ENCODE measurements at places on chromosomes 3 and 15.

DNA sequence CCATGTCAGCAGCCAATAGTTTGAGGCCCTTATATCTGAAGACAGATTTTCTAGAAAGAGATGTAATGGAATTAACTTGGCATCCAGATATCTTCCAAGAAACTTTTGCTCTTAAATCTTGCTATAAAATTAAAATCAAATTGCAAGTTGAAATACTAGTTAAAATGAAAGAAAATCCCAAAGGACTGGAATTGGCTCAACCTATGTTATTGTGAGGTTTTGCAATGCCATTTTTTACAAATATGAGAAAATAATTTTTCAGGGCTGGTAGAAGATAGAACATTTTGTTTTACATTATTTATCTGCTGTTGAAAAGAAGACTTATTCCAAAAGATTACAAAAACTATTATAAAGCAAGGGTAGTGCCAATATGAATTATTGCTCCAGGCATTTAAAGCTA is 92.2 kb upstream of the AGTR1 start:
- DNase-seq = no peak

- peak; percentile 11 for DNase-seq
Measured at GRCh38 chr3:108780235-108780634, 23.0 kb upstream of the RETNLB start.

DNA sequence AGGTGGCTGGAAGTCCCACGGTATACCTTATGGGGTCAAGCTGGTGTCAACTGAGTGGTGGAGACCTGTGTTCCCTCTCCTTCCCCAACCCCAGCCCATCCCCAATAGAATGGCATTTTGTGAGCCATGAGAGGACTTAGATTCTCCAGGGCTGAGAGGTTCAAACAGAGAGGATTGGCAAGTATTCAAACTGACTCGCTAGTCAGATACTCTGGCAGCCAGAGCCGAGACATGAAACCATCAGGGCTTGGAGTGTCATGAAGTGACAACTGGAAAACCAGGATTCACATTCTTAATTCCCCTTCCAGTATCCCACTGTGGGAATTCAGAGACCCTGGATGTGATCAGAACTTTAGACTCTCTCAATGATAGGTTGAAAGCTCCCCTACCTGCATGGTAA is 159.4 kb upstream of the SNTN start:
- DNase-seq = no peak

GRCh38 chr3:121274411-121274810 is 271.4 kb downstream of the POLQ start:
- no peak for DNase-seq

DNA sequence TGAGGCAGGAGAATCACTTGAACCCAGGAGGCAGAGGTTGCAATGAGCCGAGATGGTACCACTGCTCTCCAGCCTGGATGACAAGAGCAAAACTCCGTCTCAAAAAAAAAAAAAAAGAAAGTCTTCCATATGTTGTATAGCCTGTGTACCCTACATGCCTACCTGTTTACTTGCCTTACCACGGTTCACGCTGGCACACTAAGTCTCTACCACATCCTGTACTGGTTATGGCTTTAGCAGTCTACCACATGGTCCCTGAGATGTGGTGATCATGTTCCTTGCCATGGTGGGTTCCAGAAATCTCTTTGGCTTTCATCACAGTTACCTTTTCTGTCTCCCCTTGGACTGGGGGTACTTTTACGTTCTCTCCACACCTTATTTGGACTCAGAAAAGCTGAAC is 63.8 kb upstream of the TBC1D5 start:
- DNase-seq = no peak
